ELF-1 (cell line): ENCODE measurements at places on chromosomes 11 and 22.

DNA sequence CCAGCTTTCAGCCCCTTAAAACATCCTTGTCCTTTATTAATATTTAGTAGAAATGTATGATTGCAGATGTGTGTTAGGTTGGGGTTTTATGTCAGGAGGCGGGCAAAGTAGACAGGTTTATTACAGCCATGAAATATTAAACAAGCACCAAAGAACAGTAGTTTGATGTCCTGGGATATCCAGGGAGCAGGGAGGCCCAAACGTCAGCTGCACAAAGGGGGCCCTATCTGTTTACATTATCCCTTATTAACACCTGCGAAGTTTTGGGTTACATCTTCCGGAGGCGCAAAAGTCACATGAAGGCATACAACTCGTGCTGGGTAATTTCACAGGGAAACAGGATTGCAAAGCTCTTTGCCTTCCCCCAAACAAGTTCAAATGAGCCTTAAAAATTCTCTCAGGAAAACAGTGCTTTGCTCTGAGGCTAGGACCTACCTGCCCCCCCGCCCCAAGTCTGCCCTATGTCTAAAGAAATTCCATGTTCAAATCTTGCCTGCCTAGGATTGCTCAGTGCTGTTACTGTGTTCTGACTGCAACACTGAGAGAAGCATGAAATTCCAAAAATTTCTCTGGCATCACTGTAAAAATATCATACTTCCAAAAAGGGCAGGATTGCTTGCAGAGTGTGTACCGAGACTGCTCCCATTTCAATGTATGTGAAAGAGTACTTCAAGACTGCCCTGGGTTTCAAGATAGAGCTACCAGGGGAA, 8.9 kb downstream of the MN1 start:
- DNase-seq = no peak

DNA sequence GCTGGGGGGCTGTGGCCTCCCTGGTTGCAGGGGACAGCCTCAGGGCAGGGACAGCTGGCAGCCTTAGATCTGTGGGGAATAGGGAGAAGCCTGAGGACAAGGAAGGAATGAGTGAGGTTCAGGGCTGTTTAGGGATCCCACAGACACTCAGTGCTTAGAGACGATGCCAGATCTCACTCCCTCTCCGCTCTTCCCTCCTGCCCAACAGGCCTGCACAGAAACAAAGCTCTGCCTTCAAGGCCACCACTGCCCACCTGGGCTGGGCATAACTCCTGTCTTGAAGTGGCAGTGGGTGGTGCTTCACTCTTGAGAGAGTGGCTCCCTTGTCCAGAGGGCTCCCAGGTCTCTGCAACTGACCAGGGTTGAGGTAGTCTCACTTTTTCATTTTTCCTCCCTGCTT, 13.1 kb upstream of the CENATAC start:
- peak; percentile 36 for DNase-seq

- DNase-seq = no peak
Observed at GRCh38 chr22:41822317-41823057, 10.4 kb upstream of the SREBF2 start.

DNA sequence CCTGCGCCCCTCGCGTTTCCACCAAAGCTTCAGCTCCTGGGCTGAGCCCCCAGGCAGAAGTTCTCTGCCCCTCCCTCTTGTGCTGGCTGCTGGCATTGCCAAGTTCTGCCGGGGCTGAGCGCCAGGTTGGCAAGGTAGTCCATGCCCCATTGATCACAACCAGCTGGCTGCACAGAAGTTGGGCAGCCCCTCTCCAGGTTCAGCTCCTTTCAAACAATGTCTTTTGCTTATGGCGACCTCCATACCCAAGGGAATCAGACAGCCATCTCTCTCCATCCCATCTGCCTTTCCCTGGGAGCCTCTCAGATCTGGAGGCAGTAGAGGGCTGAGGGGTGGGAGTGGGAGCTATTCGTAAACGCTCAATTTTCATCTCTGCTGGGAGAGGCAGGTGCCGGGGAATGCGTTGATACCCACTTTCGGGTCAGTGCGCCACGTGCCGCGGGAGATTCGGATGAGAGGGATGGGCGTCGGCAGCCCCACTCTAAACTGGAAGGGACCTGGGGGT, 1.5 kb downstream of the ADAMTS8 start:
- no peak for DNase-seq

- no peak for DNase-seq
Observed at GRCh38 chr22:48450188-48450825, 1377.4 kb downstream of the BRD1 start.

DNA sequence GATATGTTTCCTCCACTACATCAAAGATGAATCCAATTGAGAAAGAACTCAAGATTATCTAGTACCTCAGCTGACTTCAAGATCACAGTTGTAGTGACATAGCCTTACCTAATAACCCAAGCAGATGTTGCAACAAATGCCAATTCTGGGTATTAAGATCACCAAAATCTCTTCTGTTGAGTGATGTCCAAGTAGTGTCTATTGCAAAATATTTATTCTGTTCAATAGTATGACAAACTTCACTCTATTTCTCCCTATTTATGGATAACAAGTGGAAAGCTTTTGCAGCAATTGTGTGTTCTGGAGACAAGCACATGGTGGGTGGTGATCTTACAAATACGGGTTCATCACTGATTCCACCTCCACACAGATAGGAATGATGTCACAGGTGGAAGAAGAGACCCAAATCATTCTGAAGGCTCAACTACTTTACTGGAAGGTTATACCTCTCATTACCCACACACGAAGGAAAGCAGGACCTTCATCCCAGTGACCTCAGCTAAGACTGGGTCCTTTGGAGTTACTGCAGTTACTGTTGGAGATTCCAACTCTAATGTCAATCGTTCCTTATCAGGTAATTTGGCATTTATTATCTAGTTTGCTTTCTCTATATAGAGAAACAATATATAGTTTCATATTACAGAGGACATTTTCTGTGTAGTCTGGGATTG, 72.0 kb downstream of the CD44 start:
- no peak for DNase-seq

GRCh38 chr22:19641983-19642451, 72.3 kb upstream of the SEPTIN5 start:
- DNase-seq = no peak

GRCh38 chr22:39306456-39307361, 12.7 kb downstream of the RPL3 start:
- peak; percentile 66 for DNase-seq

DNA sequence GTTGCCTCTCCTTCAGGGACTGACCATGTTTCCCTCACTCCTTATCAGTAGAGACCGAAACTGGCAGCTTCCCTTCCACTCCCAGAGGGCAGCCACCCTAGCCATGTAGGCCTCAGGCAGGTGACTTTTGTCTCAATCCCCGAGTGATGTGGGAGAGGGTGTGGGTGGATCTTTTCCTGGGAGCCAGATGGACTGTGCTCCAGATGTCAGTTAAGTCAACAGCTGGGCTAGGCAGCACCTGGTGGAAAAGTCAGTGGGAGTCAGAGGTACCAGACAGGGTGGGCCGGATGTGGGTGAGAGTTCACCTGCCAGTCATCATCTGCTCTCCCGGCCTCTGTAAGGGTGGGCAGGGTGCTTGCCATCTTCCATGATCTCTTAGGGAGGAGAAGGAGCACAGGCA, 1.9 kb downstream of the BANF1 start:
- DNase-seq = no peak

DNA sequence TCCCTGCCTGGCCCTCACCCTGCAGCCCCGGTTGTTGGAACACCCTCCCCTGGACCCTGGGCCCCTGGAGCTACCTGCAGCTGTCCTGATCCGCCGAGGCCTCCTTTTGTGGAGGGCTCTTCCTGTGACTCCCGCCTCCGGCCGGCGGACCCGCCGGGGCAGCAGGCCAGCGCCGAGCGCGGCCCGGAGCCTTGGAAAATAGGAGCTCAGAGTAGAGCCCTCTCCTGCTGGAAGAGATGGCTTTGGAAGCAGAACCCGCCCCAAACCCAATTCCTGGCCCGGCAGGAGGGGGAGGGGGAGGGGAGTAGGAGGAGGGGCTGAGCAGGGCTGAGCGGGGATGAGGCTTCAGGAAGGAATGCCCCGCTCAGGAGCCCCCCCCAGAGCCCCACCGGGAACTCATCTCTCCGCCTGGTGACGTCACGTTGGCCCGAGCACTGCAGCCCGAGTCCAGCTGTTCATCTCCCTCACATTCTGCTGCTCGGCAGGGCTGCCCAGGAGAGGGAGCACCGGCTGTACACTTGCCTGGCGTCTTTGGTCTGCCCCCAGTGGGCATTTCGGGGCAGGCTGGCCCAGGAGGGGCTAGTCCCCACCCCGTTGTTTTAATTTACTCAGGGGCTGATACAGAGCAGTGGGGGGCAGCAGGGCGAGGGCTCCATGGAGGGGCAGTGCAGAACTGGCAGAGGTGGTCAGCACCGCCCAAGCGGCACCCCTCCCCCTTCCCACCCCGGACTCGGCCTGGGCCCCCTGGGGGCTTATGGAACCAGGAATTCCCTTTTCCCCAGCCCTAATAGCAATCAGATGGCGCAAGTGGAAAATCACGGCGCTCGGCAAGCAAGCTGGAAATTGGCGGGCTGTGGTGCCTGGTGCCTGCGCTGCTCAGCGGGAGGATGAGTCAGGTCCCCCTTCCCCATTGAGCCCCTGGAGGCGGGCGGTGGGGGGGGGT, at the start of gene MRGPRF:
Gene MRGPRF, minus strand, starts transcription at position 238 of the 943 bp plus-strand sequence. CDS start 3,345 bp downstream, outside the sequence.
- peak; percentile 50 for DNase-seq

DNA sequence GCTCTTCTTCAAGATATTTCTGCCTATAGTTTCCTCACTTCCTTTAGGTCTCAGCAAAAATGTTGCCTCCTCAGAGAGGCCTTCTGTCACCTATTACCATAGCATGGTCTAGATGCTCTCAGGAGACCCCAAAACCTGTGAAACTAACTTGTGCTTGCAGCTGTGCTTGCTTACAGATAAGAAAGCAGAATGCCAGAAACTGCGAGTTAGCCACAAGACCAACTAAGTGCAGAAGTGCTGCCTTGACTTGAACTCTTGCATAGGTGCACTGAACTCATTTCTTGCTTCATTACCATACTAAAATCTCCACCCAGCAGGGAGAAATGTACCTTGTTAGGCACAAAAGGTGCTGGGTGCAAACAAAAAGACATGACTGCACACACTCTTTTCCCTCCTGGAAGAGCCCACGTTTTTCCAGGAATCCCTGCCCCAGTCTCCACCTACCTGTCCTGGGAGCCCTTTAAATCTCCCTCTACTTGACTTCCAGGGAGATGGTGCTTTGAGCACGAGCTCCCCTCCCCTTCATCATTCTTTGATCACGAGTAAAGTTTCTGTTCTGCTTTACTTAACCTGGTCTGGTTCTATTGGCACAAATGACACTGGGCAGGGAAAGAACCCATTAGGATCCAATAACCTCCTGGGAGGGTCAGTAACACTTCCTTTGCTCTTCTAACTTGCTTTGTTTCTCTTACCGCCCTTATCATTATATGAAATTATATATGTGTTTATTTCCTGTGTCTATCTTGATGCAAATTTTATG, 137.7 kb upstream of the DDI1 start:
- DNase-seq = no peak

- no peak for DNase-seq
Observed at GRCh38 chr11:121884626-121885025, 231.4 kb downstream of the BLID start.

GRCh38 chr22:33573479-33573878, 346.8 kb downstream of the LARGE1 start:
- no peak for DNase-seq

GRCh38 chr11:67366961-67367760, 6.2 kb downstream of the CLCF1 start:
- no peak for DNase-seq

GRCh38 chr22:31451709-31452571, 37.7 kb downstream of the EIF4ENIF1 start:
- DNase-seq = peak; percentile 8

- peak; percentile 21 for DNase-seq
Observed at GRCh38 chr11:120548682-120549209, 37.2 kb downstream of the GRIK4 start.

GRCh38 chr11:105206633-105207032, 67.1 kb upstream of the CARD18 start:
- no peak for DNase-seq

DNA sequence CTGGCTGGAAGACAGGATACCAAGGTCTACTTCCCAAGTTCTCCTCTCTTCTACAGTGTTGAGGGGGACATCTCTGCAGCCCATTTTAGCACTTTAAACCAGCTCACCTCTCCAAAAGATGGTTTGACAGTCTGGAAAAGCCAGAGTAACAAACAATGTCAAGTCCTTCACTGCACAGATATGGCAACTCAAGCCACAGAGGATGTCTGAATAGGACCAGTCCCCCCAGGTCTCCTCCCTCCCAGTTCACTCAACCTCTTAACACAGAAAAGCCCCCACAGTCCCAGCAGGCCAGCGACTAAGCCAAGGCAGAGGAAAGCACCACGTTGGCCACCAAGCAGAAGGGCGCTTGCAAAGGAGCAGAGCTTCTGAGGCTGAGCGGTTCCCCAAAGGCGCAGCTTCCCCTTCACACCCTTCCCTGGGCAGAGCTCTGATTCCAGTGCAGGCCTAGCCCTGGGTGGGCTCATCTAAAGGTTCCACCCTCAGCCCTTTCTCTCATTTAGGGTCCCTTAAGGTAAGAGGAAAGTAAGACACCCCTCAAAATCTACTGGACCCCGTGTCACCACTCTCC, 62.7 kb downstream of the PAK1 start:
- no peak for DNase-seq

- DNase-seq = no peak
Observed at GRCh38 chr22:46028106-46028991, 51.4 kb upstream of the WNT7B start.

- no peak for DNase-seq
Observed at GRCh38 chr22:35458547-35459422, 58.8 kb downstream of the MCM5 start.

DNA sequence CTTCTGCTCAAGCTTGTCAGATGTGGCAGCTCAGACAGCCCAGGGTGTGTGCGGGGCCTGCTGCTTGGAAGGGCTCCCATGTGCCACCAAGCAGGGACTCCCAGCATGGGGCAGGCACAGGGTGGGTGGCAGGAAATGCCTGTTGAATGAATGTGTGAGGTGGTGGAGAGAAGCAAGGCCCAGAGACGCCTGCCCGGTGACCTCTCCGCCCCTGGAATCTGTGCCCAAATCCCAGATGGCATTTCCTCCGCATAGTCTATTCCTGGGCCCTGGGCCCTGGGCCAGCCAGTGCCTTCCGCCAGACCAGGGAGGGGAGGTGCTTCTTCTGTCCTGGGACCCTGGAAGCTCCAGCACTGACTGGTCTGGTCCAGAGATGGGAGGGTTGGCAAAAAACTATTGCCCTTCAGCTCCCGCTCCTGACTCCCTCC, 3.7 kb downstream of the CST6 start:
- DNase-seq = no peak

DNA sequence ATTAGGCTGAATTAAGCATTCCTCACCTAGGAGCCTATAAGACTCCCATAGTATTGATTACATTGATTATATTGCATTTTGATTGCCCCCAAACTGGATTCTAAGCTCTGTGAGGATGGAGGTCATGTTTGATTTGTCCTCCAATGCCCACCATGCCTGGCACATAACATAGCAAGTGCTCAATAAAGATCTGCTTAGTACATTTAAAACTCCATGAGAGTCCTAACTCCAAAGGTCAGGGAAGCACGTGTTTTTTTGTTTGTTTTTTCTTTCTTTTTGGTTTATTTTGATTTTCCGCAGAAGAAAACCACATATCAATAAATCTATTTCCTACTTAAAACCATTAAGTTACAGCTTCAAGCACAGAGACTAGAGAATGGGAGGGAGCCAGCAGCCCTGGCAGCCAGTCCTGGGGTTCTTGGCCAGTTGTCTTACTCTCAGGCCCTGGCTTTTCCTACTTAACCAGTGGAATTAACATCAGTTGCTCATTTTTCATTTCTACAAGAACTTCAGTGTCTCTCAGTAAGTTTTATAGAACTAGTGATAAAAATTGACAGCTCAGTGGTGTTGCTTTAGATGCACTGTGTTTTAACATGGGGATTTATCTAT, 429.9 kb upstream of the CCDC90B start:
- no peak for DNase-seq
